ENCODE measurements at places on chromosomes 13 and 19.

DNA sequence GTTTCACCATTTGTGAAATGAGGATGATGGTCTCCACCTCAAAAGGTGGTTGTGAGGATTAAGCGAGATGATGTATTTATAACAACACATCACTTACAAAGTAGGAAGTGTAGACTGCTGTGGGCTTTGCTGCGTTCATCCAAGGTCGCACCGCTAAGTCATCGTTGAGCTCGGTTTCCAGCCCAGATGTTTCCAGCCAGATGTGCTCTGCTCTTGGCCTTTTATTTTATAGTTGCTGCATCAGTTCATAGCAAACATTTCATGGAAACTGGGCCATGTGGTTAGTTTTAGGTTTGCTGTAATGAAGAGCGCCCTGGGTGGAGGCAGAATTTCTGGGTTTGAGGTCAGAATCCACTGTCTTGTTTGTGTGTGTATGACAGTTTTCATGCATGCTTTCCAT is 76.5 kb upstream of the RNF113B start:
- no peak for DNase-seq

DNA sequence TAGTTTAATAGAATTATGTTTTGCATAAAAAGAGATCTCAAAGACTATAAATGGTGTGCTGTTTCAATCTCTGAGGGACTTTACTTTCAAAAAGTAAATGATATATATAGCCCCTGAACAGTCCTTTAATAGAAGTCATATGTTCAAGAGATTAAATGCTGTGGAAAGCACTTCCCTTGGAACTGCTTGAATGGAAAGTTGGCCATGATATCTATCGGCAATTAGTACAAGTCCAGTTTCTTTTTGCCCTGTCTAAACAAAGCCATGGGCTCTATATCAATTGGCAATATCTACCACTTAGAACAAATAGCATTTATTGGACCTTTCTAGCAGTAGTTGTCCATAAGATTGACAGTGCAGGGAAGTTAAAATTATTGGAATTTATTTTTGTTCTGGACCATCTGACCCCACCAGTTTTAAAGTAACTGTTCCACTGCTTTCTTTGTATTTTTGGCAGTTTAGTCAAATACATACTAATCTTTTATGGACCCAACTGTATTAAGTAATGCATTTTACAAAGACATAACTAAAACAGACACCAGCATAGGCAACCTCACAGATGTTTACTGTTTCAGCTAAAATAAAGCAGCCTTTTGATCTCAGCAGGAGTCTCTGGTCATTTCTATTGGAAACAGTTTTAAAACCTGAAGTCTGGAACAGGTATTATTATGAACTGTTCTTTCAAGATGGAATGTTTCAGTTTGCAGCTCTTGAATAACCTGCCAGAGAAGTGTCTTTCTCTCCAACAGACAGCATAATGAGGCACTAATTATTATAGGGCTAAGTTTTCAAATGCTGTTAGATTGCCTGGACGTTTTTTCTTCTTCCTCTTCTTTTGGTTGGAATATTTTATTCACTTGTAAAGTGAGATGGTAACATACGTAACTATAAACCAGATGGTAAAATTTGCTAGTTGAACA is 282.6 kb downstream of the DCLK1 start:
- DNase-seq: no peak

DNA sequence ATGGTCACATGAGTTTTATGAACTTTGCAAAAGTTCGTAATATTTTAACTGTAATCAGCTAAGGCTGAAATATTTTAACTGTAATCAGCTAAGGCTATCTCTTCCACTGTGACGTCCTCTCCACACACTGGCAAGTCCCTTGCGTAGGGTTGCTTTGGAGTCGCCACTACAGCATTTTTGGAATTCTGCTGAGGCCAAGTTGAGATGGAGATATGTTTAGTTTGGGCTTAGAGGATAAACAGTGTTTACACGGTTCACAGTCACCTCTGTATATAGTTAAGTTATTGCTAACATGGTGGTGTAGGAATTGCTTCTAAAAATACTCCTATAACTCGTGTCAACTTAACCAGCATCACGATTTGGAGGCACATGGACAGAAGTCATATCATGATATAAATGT is 143.6 kb upstream of the SERP2 start:
- no peak for DNase-seq

GRCh38 chr13:73189362-73189761 is 130.6 kb downstream of the KLF5 start:
- DNase-seq: no peak

GRCh38 chr13:59623206-59623915 is 540.4 kb downstream of the DIAPH3 start:
- no peak for DNase-seq

- DNase-seq: no peak
Measured at GRCh38 chr13:87078947-87079795, 592.0 kb upstream of the SLITRK5 start.

DNA sequence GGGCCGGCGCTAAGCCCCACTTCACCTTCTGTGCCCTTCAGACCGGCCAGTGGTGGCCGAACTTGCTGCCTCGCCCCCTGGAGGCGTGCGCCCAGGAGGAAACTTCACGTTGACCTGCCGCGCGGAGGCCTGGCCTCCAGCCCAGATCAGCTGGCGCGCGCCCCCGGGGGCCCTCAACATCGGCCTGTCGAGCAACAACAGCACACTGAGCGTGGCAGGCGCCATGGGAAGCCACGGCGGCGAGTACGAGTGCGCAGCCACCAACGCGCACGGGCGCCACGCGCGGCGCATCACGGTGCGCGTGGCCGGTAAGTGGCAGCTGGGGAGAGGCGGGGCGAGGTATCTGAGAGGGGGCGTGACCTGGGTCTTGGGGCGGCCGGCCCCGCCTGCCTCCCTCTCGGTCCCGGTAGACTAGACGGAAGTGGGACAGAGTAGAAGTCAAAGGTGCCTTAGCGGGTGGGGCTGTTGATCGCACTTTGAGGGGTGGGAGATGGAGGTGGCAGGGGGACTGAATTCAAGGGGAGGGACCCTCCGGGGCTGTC is 5.6 kb downstream of the ICAM5 start:
- peak; percentile 84 for DNase-seq

- DNase-seq: no peak
Measured at GRCh38 chr13:99559560-99559959, 58.3 kb downstream of the TM9SF2 start.

DNA sequence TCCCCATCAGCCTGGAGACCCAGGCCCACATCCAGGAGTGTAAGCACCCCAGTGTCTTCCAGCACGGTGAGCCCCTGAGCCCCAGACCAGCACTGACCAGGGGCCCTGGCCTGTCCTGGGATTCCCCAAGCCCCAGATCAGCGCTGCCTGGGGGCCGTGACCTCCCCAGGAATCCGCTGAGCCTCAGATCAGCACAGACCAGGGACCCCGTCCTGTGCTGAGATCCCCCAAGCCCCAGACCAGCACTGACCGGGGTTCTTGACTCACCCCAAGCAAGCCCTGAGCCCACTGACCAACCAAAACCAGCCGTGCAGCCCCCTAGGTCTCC is 5.7 kb downstream of the MCOLN1 start:
- no peak for DNase-seq

DNA sequence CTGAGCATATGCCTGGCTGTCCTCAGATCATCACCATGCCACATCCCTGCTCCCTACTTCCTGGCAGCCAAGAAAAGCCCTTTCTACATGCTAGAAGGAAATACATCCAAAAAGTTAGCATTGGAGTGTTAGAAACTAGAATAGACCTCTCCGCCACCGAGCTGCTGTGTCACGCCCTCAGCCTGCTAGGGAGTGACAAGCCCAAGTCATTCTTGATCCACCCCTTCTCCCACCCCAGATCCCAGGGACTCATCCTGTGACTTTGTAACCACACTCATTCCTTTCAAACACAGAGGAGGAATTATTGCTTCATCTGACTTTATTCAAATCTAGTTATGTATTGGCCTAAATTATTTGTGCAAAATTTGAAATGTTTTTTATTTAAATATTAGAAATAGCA is 45.3 kb downstream of the POLR1D start:
- no peak for DNase-seq

DNA sequence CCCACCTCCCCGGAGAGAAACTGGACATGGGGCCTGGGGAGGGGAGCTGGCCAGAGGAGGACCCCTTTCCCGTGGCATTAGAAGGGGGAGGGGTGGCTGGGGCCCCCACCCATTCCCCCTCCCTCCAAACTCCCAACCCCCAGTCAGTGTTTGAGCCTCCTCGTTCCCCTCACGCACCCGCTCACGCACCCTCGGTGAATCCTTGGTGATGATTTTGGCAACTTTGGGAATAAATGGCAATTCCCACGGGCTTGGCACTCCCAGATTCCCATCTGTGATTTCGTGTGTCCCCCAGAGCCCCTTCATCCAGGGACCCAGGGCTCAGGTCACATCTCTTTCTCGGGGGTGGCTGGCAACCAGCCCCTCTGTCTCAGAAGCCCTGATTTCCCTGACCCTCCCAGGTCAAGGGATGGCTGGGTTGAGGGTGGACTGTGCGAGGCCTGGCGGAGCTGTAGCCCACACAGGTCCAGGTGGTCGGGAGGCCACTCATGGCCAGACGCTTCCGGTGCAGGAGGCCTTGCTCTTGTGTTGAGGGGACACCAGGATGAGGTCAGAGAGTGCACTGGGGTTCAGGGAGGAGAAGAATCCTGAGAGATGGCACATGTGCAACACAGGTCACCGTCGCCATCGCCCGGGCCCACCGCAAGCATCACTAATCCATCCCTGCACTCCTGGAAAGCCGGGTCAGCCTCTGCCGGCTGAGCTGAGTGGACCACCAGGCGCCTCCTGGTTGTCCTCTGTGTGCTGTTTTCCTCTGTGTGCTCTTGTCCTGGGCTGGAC is 20.7 kb downstream of the EPN1 start:
- no peak for DNase-seq

DNA sequence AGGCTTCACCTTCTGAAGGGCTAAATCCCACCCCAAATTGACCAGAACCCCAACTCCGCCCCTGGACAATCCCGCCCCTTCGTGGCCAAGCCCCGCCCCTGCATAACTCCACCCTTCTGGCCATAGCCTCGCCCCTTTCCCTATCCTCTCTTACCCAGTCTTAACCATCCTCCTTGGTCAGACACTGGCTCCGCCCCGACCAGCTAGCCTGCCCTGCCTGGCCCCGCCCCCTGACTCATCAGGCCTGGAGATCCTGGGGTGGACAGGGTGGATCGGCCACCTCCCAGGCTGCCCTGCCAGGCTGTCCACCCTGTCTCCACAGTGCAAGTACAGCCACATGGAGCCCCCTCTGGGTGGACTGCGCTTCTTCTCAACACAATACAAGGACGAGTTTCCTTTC is 8.0 kb upstream of the ZNF358 start:
- DNase-seq: peak; percentile 57

DNA sequence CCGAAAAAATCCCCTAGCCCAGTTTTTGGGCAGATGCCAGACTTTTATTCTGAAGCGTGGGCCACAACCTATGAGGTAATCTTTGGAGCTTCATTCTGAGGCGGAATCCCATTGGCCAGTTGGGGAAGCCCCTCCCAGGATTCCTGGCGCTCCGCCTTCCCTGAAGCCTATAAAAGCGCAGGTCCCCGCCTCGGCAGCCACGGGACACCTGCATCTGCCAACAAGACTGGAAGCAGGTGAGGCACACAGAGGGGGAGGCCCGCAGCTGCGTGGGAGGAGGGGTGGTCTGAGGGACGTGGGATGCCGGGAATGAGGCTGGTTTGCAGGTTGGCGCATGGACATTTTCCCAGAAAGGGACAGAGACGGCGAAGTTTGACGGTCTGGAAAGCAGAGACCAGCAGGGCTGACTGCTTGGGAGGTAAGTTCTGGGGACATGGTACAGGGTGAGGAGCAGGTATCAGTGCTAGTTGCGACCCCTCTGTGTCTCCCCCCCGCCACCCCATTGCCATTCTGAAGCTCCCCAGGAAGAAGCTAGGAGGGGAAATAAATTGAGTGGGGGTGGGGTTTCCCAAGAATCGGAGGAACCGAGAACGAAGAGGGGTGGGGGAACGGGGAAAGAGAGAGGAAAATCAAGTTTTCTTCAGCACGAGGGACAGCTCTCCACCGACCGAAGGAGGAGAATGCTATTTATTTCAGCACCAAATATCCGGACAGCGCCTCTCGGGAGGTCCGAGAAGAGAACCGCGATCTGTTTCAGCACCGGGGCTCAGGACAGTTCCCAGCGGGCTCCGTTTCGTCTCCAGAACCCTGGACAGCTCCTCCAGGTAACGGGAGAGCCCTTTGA is 22.4 kb upstream of the FEM1A start:
- peak; percentile 76 for DNase-seq

GRCh38 chr13:45242524-45242923 is 41.7 kb upstream of the KCTD4 start:
- DNase-seq: no peak

DNA sequence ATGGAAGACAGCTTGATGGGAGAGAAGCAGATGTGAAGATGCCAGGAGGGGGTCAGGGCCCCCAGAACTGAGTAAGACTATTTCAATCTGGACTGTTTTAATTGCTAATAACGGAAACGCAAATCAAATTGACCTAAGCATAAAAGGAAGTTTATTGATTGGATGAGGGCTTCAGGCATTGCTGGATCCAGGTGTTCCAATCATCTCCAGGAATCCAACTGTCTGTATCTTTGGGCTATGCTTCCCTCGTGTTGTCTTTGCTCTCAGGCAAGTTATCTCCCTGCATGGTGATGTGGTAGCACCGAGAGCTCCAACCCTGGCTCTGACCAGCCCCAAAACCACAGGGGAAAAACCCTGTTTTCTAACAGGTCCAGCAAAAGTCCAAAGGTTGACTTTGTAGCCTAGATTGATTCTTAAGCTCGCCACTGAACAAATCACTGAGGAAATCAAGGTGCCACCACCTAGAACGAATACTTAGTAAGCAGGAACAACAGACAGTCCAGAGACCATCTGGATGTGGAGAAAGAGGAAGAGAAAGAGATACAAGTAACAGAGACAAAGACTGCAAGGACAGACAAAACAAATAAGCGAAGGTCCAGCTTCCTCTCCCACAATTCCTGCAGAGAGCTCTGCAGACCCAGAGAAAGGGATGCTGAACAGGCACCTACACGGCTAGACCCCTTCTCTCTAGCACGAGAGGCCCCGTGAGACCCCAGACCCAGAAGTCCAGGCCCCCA is 1.2 kb upstream of the C19orf81 start:
- peak; percentile 8 for DNase-seq

- DNase-seq: no peak
Measured at GRCh38 chr13:48221686-48222187, 11.3 kb upstream of the ITM2B start.

- DNase-seq: peak; percentile 80
Measured at GRCh38 chr19:13102666-13103580, at the start of gene LYL1. Gene LYL1 (minus strand): TSS chr19:13102858. CDS start chr19:13101171, 1,687 bp downstream.
